ENCODE measurements at places on chromosomes 7 and 10.

DNA sequence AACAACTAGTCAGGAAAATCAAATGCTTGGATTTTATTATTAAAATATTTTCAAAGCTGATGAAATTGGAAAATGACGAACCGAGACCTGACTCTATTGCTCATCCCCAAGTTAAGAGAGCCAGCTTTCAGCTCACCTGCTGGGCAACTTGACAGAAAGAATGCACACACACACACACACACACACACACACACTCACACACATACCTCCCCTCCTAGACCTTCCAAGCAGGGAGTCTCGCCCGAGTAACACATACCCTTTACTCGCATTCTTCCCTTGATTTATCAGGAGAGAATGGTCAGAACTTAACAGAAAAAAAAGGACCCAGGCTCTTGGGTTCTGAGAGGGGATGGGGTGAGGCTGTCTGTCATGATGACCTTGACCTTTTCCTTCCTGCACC, 19.1 kb downstream of the GPRIN2 start:
- no peak for DNase-seq

GRCh38 chr7:26183545-26184280, 16.8 kb downstream of the HNRNPA2B1 start:
- no peak for DNase-seq

- no peak for DNase-seq
These were observed 101.9 kb downstream of the EXOC4 start for GRCh38 chr7:133354546-133355324.

- DNase-seq: no peak
These were observed 233.6 kb downstream of the SH2D4B start for GRCh38 chr10:80771285-80771684.

DNA sequence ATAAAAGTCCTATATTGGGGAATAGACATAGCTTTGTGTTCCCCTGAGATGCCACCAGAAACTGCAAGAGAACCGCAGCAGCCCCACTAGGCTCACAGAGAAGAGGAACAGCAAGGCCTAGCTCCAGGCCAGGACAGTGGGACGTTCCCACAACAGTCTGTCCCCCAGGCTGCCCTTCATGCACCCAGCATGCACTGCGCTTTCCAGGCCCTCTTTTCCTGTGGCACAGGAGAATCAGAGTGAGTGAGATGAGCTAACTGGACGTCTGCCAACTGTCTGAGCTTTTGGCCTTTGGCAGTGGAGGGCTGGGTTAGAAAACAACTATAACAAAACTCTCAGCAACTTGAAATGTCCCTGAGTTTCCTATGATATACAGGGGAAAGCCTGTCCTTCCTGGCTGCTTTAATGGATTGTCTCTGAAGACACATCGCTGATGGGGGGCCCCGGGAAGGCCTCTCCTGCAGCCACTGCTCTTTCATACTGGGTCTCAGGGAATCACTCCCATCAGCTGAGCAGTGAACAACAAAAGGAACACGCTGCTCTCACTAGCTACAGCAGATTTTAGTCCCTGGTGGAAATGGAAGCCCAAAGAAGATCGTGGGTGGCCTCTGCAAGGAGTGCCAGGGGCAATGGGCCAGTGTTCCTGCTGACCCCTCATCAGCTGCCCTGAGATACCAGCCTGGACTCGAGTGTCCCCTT, 53.5 kb downstream of the PODXL start:
- no peak for DNase-seq

GRCh38 chr10:43160046-43160920, 22.0 kb downstream of the CSGALNACT2 start:
- no peak for DNase-seq

- no peak for DNase-seq
These were observed 103.2 kb upstream of the GPR26 start for GRCh38 chr10:123562811-123563580.

GRCh38 chr7:137606061-137606674, 240.6 kb downstream of the DGKI start:
- no peak for DNase-seq

DNA sequence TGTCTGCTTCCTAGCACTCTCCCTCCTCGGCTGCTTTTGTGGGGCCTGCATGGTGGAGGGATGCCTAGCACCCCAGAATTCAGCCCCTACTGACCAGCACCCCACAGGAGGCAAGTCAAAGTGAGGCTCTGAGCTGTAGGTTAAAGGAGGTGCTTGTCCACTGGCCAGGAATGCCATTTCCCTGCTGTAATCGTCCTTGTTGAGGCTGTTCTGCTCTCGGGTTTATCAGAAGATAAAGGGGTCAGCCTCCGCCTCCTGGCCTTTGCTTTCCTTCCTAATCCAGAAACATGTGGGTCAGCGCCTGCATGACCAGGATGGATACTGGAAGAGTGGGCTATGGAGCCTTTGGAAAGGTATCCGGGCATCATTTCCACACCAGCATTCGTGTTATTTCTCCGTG, 98.9 kb downstream of the MKI67 start:
- DNase-seq: no peak

- DNase-seq: no peak
These were observed 66.8 kb downstream of the LYZL2 start for GRCh38 chr10:30562787-30563186.

DNA sequence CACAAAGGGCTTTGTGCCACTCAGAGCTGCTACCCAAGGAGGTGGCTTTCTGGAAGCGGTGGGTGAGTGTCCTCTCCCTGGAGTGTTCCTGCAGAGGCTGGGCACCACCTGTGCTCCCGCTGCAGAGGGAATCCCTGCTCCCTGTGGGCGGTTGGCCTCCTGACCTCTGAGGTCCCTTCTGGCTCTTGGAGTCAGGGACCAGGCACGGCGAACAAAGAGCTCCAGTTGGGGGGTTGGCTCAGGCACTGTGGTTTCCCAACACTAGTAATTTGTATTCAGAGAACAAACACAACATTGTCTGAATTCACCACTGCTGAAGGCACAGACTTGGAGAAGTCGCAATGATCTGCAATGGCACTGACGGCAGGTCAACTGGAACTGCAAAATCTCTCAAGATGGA, 328.9 kb downstream of the PRPF18 start:
- DNase-seq: no peak

DNA sequence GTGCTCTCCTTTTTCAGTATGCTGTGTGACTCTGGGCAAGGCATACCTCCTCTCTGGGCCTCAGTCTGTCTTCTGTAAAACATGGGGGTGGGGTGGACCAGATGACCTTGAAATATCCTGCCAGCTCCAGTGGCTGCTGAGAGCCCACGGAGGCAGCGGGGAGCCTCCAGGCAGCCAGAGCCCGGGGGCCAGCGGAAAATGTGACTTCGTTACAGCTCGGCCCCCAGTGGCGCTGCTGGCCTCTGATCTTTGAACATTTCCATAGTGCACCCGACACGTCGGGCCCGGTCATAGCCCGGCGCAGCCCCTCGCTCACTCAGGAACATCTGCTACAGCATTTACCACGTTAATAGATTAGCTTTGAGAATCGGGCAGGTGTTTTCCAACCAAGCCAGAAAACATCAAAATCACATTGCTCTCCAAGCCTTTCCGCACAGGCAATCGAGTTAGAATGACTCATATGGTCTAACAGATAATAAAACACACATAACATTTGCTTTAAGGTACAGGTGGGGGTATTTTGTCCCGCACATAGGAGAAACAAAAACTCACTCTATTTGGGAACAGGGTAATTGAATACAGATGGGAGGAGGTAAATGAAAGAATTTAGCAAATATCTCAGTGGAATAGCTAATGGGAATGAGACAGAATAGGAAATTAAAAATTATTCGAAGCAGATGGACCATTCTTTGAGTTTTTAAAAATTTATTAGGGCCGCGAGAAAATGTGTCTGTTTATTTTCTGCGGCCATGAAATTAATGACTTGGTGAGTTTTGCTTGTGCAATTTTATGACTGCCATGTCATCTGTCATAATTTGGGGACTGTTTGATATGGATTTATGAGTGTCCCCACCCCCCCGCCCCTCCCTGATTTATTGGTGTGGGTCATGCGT, 26.3 kb upstream of the COMTD1 start:
- no peak for DNase-seq

DNA sequence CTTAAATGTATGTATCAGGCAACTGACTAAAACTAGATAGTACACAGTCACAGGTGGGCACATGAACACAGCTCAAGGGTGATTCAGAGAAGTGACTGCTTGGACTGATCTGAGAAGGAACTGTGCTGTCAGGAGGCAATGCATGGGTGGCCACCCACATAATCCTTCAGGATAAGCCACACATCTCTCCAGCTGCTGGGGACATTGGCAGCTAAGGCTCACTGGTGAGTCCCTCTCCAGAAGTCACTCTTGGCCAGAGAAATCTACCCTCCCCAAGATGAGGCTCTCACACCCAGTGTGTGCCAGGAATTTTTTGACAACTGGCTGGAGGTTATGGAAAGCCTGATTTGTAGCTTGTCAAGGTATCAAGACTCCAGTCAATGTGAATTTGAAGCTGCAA, 302.4 kb upstream of the NEBL start:
- DNase-seq: no peak

- no peak for DNase-seq
These were observed 58.6 kb upstream of the EBF3 start for GRCh38 chr10:130022511-130023299.

DNA sequence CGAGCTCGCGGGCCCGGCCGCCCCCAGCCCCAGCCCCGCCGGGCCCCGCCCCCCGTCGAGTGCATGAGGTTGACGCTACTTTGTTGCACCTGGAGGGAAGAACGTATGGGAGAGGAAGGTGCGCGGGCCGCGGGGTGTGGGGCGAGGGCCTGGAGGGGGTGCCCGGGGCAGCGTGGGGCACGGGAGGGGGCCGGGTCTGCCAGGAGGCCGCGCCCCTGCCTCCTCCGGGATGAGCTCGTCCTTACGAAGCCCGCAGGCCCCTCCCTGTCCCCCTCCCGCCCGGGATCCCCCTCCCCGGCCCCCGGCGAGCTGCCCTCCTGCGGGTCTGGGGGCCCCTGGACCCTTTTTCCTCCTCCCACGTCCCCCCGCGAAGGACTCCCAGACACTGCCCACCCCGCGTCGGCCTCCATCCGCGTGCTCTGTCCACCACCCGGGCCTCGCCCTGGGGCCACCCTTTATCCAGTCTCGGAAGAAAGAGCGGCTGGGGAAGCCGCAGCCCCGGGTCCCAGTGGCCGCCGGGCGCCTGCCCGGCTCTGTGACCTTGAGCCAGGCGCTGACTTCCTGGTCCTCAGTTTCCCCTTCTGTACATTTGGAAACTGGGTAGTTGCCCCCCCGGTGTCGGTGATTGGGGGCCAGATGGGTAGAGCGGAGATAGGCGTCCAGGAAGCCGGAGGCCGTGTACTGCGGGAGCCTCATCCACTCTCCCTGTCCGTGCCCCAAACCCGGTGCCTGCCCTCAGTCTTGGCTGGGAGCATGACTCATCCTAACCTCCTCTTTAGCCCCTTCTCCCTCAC, 521 bp downstream of the LIMK1 start:
- no peak for DNase-seq

- DNase-seq: no peak
These were observed 180.6 kb upstream of the AGR3 start for GRCh38 chr7:17062151-17063044.

GRCh38 chr10:308572-309085, 173.4 kb downstream of the ZMYND11 start:
- DNase-seq: no peak

DNA sequence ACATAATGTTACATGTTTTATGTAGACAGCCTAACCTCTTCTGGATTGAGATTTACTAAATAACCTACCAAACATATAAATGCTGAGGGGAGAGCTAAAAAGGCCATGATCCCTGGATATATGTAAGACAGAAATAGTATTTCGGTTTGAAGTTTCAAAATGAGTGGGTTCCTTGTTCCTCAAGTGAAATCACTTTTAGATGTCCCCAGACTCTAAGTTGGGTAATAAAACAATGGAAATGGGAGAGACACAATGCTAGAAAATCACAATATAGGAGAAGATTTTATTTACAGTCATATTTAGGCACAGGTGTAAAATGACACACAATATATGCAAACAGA, 56.5 kb downstream of the SHTN1 start:
- no peak for DNase-seq

GRCh38 chr7:94360926-94361325, 33.8 kb upstream of the COL1A2 start:
- DNase-seq: no peak

DNA sequence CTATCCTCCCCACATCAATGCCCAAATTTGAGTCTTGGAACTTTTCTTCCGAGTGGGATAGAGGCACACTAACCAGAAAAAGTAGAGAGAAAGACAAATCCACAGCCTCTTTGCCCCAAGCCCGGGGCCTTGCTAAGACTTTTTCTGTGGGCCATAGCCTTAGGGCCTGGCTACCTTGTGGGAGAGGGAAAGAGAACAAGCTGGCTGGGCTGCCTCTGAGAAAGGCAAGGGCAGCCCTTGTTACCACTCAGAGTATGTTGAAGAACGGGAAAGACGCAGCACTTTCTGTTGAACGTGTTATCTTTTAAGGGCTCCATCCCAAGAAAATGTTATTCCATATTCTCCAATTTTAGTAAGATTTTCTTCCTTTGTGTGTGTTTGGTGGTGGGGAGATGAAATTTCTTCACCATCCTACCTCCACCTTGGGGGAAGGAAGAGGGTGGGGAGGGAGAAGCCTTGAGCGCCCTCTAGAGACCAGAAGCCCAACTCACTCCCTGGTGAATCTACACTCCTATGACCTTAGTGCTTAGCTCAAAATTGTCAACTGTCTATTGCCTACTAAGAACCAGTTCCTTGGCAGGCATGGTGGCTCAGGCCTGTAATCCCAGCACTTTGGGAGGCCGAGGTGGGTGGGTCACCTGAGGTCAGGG, 3.9 kb upstream of the NRF1 start:
- no peak for DNase-seq

- DNase-seq: no peak
These were observed 175.4 kb downstream of the CSTF2T start for GRCh38 chr10:51524041-51524440.

DNA sequence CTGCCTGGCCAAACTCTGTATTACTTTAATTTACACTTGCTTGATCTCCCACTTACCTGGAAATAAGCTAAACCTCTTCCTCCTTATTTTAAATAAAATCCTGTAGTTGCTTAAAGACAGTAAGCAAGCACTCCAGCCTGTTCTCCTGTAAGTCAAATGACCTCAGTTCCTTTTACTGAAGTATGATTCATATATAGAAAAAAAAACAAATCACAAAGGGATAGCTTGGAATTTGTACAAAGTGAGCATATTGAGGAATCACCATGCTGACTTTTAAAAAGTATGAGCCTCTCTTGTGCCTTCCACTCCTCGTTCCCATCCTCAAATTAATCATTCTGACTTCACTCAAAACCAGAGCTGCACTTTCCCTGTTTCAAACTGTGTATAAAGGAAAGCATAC, 52.0 kb downstream of the C10orf90 start:
- DNase-seq: no peak

- peak; percentile 80 for DNase-seq
These were observed 72.8 kb upstream of the ZNF722 start for GRCh38 chr7:63925626-63926460.

- no peak for DNase-seq
These were observed 36.3 kb downstream of the CHN2 start for GRCh38 chr7:29230871-29231345.

GRCh38 chr7:22445140-22445743, 54.7 kb downstream of the STEAP1B start:
- DNase-seq: no peak

DNA sequence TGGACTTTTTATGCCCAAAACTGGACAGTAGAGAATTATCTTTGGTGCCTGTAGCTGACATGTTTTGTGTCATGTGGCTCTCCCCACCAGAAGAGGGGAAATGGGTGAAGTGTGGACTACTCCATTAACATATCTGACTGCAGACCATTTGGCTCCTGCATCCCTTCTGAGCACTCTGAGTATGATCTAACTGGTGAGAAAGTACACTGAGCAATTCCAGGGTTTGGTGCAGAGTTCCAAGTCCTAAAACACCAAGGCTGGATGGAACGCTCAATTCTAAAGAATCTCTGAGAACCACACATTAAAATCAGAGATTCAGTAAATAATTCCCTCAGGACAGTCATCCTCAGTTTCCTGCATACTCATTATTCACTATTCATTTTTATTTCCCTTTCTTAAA, 22.8 kb upstream of the OSBPL3 start:
- no peak for DNase-seq
